Muscle of arm (tissue), 14 donors: ENCODE measurements at places on chromosomes 11 and 22. TPM values are rescaled to one million over a fixed set of nuclear protein-coding genes. Genes with fewer than 3 reads are reported as not detected.

GRCh38 chr11:43404836-43405479 is 46.2 kb downstream of the TTC17 start:
- DNase-seq = no peak

DNA sequence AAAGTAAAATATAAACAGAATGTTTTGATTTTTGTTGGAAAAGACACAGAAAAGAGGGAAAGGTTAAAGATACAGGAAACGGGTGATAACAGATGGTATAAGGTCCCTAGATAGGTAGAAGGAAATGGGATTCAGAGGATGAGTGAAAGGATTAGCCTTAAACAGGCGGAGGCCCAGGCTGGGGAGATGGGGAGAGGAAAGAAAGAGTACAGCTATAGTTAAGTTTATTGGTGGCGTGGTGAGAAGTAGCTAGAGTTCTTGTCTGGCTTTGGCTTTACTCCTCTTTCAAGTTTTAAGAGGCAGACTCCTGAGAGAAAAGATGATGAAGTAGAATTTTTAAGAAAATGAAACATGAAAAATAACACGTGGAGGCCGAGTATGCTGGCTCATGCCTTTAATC is 13.7 kb downstream of the ZBTB44 start:
- DNase-seq = no peak

GRCh38 chr11:105740164-105740903 is 130.5 kb downstream of the GRIA4 start:
- DNase-seq = no peak

GRCh38 chr11:60370811-60371298 is 7.5 kb upstream of the MS4A7 start:
- no peak for DNase-seq

DNA sequence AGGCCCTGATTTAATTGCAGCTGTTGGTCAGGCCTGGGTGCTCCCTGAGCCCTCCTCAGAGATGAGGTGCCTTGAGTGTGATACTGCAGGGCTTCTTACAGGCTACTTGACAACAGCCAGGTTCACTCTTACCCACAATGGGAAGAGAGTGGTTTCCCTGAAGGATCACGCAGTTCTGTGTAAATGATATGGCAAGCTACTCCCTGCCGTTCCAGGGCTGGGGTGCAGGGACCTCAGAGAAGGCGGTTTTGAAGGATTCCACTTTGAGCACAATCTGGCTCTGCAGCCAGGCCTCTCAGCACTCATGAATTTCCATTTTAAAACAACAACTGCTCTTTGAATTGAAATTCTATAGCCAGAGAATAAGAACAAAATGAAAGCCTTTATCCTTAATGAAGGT is 92.9 kb downstream of the SLC17A6 start:
- DNase-seq = no peak

- DNase-seq = peak; percentile 38
These were observed 397.8 kb downstream of the OPCML start for GRCh38 chr11:133134314-133135173.

DNA sequence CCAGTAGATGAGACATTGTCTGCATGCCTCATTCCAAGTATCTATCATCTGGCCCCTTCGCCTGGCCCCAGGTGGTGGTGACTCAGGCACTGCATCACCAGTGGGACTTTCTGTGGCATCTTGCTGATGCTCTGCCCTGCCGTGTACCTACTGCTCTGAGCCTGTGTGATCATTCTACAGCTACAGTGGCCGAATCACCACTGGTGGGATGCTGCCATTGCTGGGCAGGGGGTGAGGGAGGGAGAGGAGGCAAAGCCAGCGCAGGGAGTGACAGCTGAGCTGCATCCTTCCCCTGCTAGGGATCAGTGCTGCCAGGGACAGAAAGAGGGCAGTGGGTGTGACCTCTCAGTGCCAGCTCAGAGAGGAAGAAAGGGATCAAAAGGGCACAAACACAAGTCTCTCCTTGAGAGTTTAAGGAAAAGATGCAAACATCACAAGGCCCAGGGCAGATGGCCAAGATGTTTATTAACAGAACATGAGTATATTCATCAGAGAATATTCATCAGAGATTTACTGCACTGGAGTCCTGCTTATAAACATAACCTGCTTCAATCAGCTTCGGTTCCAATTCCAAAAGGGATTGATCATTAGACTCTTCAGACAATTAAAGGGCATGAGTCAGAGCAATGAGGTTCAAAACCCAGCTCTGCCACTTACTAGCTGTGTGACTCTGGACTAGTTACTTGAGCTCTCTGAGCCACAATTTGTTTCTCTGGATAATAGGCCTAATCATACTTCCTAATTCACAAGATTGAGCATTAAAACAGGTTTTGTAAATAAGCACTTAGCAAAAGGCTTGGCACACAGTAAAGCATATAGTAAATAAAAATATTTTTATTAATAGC is 109.8 kb downstream of the NAT10 start:
- no peak for DNase-seq

DNA sequence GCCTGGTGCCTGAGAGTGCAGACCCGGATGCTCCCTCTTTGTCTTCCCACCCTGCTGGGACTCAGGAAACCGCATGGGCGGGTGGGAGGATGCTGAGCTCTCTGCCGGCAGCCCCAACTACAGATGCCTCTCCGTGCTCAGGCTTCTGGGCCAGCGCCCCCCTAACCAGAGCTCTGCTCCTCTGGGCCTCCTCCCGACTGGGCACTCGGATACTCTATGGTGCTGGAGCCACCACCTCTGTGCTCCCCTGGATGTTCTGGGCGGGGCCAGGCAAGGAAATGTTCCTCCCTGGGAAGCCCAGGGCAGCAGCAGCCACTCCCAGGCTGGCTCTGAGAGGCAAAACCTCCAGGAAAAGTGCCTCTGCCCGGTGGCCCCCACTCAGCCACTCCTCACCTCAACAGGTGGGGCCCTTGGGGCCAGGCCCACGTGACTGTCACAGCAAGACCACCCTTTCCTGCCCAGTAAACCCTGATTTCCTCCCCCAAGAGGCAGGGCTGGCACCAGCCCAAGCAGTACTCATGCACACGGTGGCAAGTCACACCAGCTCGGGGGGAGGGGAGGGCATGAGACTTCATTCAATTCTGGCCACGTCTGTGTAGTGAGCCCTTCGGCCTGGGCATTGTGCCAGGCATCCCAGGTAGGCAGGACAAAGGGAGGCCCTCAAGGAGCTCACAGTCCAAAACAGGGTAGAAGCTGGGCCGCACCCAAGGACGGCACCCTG is 54.7 kb upstream of the TCF20 start:
- no peak for DNase-seq

DNA sequence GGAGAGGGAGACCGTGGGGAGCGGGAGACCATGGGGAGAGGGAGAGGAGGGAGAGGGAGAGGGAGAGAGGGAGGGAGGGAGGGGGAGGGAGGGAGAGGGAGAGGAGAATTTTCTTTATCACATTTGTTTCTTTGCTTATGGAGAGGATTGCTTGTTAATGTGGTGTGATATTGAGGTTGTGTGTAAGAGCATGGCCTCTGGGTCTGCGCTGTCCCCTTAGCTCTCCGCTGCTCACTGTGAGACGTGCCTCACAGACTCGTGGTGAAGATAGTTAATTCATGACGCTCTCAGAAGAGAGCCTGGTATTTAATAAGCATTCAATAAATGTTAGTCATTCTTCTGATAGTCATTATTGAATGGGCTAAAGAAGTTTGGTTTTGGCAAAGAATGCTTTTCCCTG is 26.2 kb downstream of the PPFIA1 start:
- DNase-seq = no peak

DNA sequence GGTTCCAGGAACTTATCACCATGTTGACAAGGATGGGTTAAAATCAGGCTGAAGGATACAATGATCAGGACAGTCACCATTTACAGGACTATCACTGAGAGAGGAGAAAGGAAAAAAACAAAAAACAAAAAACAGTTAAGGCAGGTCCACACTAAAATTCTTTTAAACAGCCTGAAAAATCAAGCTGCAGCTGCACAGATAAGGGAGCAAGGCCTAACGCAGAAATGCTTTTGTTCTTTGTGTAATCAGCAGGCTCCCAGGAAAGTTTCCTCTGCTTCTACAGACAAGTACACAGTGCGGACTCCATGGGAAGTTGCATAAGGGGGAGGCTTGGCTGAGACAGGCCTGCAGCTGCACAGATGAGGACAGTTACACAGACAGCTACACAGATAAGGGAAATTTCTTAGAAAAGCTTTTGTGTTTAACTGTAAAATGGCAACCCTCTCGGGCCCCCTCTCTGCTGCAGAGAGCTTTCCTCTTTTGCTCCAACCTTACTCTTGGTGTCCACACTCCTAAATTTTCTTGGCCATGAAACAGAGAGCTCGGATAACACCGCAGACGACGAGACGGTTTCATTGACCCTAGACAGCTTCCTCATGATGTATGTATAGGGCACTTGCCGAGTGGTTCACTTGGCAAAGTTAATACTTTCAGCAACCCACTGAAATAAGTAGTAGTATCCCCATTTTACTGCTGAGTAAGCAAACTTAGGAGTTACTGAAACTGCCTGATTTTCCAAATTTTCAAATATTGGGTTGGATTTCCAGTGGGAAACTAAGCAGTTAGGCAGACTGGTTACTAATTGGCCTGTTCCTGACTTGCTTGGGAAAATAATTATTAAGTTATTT is 45.5 kb downstream of the PIWIL3 start:
- DNase-seq = peak; percentile 55

DNA sequence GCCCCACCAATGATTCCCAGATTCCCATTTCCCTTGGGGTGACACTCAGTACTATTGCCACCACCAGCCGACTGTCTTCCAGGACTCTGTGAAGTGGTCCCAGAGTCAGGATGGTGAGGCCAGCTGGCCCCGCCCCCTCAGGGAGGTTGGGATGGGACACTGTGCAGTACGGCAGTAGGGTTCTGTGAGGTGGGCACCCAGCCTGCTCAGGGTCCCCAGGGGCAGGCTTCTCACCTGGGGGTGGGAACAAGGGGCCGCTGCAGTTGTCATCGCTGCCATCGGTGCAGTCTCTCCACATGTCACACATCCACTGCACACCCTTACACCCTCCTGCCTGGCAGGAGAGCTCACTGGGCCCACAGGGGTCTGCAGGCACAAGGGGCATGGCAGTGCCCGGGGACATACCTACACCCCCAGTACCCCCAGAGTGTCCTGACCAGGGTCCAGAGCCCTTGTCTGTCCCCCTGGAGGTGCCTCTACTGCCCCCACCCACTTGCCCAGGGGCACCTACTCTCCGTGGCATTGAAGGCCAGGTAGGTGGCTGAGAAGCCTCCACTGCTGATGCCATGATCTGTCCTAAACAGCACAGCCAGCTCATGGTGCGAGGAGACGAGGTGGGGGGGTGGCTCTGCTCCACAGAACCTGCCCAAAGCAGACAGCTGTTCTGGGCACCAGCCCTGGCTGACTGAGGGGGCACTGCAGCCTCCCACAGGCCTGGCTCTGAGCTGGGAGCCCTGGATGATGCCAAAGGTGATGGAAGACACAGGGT is 1.9 kb upstream of the C1QTNF5 start:
- DNase-seq = no peak

DNA sequence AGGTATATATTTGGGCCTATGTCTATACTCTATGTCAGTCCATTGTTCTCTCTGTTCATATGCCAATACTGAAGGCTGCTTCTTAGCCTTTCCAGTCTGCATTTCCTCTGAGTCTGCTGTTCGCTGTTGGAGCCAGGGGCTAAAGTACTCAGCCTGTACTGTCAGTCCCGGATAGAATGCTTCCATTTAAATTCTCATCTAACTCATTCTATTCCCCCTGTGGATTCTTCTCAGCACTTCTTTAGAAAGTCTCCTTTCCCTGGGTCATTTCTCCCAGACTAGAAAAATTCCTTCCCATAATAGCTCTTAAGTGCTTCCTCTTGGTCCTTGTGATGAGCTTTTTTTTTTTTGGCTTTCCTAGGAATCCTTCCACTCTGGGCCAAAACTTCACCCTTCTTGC is 293.1 kb downstream of the KIRREL3 start:
- peak; percentile 13 for DNase-seq

- no peak for DNase-seq
These were observed 9.5 kb downstream of the STK33 start for GRCh38 chr11:8584511-8584910.

DNA sequence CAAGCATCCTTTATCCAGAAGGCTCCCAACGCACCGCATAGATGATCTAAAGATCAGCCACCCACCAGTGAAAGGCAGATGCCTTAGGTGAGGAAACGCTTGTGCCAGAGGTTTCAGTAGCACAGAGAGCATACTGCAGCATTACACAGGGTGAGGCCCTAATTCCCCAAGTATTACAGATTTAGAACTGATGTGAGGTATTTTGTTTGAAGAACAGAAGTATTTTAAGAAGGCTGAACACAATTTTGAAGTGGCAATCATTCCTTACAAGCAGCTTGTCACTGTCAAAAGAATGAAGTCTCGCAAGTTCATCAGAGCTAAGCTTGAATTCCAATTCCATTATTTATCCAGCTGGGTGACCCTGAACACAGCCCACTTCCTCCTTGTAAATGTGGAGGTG is 70.0 kb upstream of the FAT3 start:
- DNase-seq = no peak

DNA sequence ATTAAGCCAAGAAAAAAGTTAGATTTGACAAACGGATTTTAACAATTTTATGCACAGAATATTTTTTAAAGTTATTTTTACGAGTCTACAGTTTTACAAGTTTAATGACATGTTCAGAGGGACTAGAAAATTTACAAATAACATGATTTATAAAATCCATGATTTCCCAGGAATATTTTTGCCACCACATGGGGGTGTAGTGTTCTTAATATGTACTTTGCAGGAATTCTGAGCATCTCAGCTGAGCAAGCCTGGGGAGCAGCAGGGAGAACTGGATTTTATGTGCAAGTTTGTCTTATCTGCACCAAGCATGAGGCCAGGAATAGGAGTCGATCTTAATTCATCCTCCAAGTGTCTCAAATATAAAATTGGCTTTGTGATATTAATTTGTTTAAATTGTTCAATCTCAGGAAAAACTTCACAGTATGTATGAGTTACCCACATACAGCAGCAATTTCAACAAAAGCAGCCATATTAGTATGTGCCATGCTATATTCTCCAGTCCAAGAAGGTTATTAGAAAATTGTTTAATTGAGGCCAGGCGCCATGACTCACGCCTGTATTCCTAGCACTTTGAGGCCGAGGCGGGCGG is 826.3 kb downstream of the DLG2 start:
- peak; percentile 32 for DNase-seq

- DNase-seq = no peak
These were observed 80.3 kb downstream of the CASP12 start for GRCh38 chr11:104817973-104818372.

GRCh38 chr11:117621226-117621625 is 175.8 kb downstream of the DSCAML1 start:
- no peak for DNase-seq

GRM5 gene
- polyA plus RNA-seq = 0.12 TPM

CRACR2B gene
- polyA plus RNA-seq = 9.8 TPM

TBX1 gene
- polyA plus RNA-seq = 18.6 TPM

FXYD2 gene
- 2.0 TPM for polyA plus RNA-seq

COPB1 gene
- polyA plus RNA-seq = 64.2 TPM

PLA2G3 gene
- polyA plus RNA-seq = not detected

NEU3 gene
- 9.7 TPM for polyA plus RNA-seq

ACR gene
- not detected for polyA plus RNA-seq

STK33 gene
- polyA plus RNA-seq = 7.2 TPM
